NCI-H446 treated with DMSO at 0.1 percent for 48 hours (cell line): ENCODE measurements at places on chromosomes 7 and 10.

DNA sequence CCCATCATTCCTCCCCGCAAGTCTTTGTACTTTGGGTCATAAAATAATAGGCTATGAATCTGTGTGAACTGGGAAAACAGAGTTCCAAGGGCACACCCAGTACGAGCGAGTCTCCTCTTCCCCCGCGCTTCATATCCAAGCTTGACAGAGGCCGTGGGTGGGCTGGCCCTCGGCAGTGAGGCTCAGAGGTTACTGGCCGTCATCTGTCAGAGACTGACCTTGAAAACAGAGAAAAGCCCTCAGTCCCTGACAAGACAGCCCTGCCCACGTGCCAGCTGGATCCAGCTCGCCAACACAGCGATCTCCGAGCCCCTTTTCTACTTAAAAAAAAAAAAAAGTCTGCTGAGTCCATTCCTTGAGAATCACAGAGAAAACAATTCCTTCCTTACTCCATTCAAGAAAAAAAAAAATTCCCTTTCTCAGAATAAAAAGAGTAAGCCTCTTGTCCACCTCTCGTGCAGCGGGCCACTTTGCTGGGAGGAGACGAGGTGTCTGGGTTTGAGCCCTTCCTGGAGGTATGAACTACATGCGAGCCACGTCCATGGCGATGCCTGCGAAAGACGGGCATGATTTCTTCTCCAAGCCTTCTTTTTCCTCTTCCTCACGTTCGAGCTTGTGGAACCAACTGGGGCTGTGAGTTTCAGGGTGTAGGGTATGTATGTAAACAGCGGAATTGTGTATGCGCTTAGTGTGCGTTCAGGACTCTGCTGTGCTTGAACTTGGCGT, 744 bp upstream of the BICC1 start:
- no peak for DNase-seq

DNA sequence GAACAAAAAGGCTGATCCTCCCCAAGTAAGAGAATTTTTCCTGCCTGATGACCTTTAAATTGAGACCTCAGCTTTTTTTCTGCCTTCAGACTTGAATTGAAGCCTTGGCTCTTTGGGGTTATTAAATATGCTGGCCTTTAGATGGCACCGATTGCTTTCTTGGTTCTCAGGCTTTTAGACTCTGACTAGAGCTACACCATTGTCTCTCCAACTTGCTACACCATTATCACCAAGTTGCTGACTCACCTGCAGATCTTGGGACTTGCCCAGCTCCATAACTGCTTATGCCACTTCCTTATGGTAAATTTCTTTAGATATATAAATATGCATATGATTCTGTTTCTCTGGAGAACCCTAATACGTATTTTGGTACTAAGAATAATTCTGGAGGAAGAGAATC, 3.1 kb upstream of the ABCA13 start:
- no peak for DNase-seq

DNA sequence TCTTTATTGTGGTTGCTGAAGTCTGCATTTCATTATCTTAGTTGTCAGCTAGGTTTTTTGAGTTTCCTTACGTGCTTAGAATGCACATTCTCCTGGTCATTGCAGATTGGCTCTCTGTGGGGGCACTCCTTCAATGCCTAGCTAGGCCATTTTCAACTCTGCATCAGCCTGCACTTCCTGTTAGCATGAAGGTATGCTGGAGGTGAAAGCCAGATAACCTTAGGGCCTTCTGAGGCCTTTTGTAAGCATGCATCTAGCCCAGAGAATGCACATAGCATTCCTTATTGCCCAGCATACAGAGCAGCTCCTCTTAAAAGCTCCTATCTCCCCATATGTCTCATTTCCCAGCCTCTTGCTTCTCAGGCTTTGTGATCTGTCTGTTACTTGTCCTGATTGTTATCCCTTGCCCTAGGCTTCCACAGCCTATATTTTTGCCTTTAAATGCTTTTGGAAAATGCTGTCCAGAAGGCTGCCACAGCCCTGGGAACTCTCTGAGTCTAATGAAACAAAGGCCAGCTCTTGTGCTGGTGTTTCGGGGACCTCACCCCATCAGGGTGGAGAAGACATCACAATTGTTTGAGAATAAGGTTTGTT, 108.1 kb upstream of the IGFBP3 start:
- DNase-seq = no peak

DNA sequence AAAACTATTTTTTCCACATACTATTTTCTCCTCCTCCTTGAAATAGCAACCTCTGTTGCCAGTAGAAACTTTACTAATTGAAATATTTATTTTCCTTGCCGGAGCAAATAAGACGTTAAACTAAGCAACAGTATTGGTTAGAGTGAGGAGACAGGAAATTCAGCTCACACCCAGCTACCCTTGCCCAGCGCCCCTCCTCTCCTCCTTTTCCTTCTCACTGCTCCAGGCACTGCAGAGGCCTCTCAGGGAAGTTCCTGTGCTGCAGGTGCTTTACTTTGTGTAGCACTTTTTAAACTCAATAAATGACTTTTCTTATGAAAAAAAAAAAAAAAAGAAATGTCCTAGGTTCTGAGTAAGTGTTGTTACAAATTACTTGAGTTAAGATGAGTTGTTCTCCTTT, 134.0 kb downstream of the SEMA3E start:
- DNase-seq = no peak

GRCh38 chr7:43646603-43647338, 63.9 kb downstream of the STK17A start:
- no peak for DNase-seq
